ENCODE measurements at places on chromosomes 12 and 14.

DNA sequence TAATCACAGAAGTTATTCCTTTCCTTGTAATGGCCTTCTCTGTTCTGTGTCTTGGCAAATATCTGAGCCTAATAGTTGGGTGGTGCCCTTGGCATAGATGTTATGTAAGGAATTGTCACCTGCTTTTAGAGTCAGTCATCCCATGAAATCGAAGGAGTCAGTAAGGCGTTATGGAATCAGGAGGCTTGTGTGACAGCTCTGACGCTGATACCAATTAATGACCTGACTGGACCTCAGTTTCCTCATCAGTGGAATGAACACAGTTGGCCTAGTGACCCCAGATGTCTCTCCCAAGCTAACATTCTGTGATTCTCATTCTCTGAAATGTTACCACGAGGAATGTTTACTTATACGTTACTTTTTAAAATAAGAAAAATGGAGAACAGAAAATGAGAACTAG is 32.1 kb downstream of the TXNRD1 start:
- no peak for DNase-seq

GRCh38 chr12:1801303-1801975 is 18.9 kb upstream of the LRTM2 start:
- no peak for DNase-seq

GRCh38 chr12:10721651-10722501 is 1.2 kb downstream of the YBX3 start:
- DNase-seq, result peak; percentile 85

- no peak for DNase-seq
Measured at GRCh38 chr12:130581782-130582181, 134.3 kb downstream of the RIMBP2 start.

GRCh38 chr12:119341020-119341419 is 6.5 kb downstream of the CCDC60 start:
- DNase-seq, result no peak

- DNase-seq, result no peak
Measured at GRCh38 chr12:111201036-111201435, 167.9 kb downstream of the PHETA1 start.

- DNase-seq, result no peak
Measured at GRCh38 chr12:116123451-116124258, 153.8 kb downstream of the MED13L start.

DNA sequence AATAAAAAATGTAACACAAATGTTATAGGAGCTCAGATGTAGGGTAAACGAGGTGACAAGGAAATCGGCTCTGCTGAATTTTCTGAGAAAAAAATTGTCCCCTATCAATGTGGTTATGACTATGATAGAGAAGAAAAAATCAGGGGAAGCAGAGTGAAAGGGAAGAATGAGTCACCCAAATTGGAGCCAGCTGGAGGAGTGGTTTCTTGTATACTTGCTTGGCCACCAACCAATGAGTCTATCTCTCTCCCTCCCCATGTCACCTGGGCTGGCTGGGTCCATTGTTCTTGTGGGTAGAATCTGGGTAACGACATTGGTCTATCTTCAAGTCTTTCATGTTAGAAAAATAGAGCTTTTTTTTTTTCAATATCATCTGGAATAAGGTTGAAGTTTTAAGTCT is 196.6 kb upstream of the FLRT2 start:
- no peak for DNase-seq

GRCh38 chr14:22168092-22168955 is 420.7 kb downstream of the DAD1 start:
- DNase-seq, result no peak

DNA sequence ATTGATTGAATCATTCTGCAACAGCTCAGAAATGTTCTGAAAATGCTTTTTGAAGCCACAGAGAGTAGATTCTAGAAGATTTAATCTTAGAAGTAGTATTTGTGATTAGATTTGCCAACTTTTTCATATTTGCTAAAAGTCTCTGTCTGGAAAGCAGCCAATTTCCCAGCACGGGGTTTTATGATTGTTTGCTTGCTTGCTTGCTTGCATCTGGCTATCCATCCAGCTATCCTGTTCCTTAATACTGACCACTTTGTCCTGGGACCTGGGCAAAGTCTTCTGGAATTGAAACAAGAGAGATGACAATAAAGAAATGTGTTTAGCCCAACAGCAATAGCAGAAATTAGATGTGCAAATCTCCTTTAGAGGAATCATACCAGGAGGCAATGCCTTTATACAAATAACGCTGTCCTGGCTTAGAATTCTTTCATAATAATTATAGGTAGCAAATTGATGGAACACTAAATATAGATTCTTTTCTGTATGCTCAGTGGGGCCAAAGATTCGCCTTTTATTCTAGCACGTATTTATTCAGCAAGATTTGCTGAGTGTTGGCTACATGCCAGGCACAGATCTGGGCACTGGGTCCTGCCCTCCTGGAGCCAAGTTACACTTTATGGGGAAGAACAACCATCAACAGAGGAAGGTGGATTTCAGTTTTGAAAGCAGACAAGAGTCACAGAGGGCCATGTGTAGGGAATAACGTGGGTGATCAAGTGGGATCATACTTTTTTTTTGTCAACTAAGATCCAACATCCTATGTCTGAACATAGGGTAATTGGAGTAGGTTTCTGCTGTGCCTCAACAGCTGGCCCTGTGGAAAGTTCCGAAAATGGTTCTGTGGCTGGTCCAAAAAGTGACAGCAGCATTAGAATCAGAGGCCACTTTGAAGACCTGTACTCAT is 25.3 kb downstream of the MYBPC1 start:
- peak; percentile 94 for DNase-seq

GRCh38 chr12:67034110-67034879 is 234.9 kb upstream of the CAND1 start:
- no peak for DNase-seq

DNA sequence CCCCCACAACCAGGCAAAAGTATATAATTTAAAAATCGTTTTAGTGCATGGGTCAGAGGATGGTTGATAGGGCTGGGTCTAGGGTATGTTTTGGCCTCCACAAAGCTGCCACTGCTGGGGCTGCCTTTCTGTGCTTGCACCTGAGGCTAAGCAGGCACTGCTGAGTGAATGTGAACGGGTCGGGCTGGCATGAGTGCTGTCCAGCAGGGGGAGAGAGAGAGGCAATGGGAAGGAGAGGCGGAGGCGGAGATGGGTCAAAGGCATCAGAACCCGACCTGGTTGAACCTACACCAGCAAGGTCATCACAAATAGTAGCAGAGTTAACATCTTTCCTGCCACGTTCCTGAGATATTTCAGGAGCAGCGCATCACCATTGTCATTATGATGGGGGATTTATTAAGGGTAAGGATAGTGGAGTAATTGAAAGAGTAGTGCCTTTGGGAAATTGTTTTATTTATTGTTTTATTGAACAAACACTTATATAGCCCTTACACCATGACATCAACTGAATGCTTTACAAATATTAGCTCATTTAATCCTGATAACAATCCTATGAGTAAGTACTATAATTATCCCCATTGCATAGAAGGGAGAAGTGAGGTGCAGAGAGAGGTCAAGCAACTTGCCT is 5.8 kb upstream of the NRXN3 start:
- DNase-seq, result peak; percentile 13

GRCh38 chr14:35399083-35399937 is 5.2 kb downstream of the NFKBIA start:
- DNase-seq, result no peak

DNA sequence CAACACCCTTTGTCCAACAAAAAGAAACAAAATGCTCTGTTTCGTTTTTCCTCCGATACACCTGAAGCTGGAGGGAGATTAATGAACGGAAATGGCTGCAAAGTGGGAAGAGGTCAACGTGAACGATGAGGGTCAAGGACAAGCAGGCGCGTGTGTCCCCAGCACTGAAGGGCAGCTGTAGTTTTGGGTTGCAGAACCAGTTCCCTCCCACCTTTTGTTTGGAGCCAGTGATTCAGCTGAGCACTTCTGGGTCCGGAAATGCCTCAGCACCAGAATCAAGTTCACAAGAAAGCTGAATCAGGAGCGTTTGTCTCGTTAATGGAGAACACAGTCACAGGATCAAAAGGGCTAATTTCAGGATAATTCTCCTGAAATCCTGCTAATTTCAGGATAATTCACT is 51.1 kb upstream of the PWP1 start:
- no peak for DNase-seq

- no peak for DNase-seq
Measured at GRCh38 chr12:131091413-131091975, 137.8 kb downstream of the ADGRD1 start.

DNA sequence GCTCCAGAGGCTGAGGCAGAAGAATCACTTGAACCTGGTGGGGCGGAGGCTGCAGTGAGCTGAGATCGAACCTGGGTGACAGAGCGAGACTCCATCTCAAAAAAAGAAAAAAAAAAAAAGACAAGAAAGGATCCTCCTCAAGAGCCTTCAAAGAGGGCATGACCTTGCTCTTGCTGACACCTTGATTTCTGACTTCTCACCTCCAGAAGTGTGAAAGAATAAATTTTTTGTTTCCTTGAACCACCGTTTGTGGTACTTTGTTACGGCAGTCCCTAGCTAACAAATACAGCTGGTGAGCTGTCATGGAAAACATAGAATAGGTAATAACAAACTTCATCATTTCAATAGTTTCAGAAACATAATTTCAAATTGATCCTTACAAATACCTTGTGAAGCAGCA is 1.9 kb upstream of the ACTR10 start:
- no peak for DNase-seq

DNA sequence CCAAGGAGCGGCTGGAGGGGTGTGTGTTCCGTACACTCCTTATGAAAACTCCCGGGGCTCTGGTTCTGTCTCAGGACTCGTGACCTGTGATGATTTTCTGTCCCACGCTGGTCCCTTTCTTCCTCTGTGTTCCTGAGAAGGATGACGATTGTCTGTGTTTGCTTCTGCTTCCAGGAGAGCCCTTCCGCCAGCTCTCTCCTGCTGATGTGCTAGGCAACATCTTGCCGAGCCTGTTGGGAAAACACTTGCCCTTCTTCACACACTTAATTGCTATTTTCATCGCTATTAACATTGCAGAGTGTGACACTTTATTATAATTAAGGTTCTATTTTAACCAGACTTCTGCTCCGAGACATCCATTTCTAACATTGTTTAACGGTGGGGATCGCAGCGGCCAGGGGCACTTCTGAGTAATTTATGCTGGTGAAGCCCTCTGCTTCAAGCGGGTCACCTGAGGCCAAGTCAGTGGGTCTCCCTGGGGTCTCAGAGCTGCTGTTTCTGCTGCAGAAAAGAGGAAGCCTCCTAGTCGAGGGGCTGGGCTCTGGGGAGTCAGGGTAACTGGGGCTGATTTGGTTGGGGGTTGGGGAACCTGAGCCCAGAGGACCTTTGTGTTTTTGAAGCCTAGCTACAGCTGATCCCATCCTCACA is 88.6 kb downstream of the PRMT8 start:
- no peak for DNase-seq

GRCh38 chr14:38143659-38144505 is 63.8 kb upstream of the SSTR1 start:
- DNase-seq, result no peak

DNA sequence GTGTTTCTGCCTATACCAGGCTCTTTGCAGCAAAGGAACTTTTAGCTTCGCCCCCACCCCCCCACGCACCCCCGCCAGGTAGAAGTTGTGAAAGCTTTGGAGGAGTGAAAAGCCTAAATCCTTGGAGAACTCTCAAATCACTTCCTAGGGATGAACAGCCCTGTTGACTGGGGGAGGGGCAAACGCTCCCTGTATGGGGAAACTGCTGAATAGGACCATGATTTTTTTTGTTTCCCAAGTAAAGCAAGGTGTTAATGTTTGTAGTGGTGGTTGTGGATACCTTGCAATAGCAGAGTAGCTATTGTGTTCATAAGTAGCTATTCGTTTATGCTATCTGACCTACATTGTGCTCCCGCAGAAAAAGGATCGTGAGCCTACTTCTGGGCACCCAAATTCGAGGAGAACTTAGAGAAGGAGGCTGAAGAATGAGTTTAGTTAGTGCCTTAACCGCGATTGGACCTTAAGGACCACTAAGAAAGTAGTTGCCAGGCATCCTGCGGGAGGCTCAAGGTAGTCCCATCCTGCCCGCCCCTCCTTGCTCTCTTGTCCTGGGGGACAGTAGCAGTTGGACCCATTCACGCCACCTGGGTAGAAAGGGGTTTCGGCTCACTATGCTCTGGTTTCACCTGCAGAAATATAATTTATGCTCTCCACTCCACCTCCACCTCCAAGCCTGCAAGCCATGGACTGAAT is 901 bp upstream of the NFKBIA start:
- no peak for DNase-seq

DNA sequence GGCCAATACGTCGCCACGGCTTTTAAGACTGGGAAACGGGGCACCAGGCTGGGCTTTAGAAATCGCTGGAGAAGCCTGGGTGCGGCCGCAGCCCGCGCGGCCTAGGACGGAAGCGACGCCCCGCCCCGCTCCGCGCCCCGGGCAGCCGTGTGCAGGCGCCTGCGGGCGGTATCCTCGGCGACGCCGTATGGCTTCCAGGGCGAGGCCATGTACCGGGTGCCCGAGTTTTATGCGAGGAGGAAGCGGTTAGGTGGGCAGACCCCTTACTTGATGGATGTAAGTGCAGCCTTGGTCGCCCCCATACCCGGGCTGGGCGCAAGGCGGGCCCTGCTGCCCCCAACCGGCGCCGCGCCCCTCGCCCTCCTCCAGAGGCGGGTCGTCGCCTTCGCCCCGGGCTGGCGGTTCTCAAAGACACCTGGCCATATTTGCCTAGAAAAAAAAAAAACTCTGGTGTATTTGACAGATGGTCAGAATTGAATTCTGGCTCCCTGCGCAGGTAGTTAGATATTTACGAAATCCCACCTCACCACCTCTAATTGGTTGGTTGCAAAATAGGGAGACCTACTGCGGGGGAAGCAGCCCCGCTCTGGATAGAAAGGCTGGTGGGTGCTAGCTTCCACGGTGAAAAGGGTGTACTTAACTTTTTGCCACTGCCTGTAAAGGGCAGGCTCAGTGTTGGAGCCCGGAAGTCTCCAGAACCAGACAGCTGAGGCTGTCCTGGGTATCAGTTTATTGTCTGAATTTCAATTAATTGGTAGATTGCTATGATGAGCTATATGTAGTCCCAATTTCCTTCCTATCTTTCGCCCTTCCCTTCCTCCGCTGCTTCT is at the start of gene PPP1R36:
TSS of gene PPP1R36 (plus strand) at position 171 of the 830 bp plus-strand sequence. CDS start at position 208, 37 bp downstream.
- no peak for DNase-seq

- no peak for DNase-seq
Measured at GRCh38 chr12:111311011-111311410, 57.9 kb downstream of the PHETA1 start.

DNA sequence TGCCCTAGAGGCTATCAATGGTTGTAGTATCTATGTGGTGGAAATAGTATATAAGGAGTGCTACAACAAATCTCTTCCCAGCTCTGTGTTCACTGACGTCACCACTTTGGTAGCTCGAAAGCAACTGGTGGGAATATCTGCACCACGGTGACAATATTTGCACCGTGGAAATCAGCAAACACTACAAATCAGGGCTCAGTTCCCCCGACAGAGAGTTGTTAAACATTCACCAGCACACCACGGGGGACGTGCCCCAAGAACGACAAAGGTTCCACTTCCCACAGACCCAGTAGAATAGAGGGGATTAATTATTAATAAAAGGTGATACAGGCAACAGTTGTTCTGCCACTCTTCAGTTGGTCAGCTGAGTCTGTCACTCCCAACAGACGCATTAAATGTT is 98.4 kb downstream of the CCDC60 start:
- DNase-seq, result no peak

- DNase-seq, result no peak
Measured at GRCh38 chr12:32585680-32586079, 93.4 kb upstream of the DNM1L start.

- DNase-seq, result no peak
Measured at GRCh38 chr14:81096656-81097055, 124.1 kb downstream of the GTF2A1 start.
